Stimulated activated CD4-positive, alpha-beta T cell treated with anti-CD3 and anti-CD28 coated beads, Interleukin-4, amount 100 ng/mL, for 1 hour (primary cell): ENCODE measurements at places on chromosomes 5 and 9.
A peak's percentile ranks its signal among the peaks of the same experiment; 100 is the strongest.

DNA sequence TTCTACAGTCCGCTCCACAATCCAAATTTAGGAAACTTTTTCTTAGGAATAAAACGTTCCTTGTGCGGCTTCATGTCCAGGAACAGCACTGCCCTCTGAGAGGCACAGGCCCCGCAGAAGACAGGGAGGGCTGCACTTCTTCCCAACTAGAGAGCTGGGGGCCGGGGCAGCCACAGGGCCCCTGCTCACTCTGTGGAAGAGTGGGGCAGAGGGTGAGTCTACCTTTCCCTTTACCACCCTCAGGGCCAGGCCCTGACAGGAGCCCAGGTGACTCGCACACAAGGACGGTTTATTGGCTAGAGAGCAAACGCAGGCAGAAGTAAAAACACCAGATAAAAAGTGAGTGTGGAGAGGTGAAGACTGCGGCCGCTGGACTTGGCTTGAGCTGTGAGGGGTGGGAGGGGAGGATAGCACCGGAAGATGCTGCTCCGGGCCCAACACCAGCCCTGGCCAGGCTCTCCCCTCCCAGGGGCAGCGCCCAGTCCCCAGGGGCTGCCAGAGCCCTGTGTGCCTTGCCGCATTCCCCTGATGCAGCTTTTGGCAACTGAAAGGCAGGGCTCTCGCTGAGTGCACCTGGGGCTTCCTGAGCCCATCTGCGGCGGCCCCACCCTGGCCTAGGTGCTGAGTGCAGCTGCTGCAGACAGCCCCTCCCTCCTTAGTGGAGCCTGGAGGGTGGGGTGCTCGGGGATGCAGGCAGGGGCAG lies 20.2 kb downstream of the SH3GLB2 start:
- DNase-seq, result no peak

GRCh38 chr5:82777106-82777505 lies 300.1 kb downstream of the TMEM167A start:
- DNase-seq, result no peak

GRCh38 chr5:84403773-84404172 lies 19.1 kb upstream of the EDIL3 start:
- no peak for DNase-seq

GRCh38 chr5:177982072-177982727 lies 13.8 kb downstream of the PROP1 start:
- DNase-seq, result peak; percentile 22

DNA sequence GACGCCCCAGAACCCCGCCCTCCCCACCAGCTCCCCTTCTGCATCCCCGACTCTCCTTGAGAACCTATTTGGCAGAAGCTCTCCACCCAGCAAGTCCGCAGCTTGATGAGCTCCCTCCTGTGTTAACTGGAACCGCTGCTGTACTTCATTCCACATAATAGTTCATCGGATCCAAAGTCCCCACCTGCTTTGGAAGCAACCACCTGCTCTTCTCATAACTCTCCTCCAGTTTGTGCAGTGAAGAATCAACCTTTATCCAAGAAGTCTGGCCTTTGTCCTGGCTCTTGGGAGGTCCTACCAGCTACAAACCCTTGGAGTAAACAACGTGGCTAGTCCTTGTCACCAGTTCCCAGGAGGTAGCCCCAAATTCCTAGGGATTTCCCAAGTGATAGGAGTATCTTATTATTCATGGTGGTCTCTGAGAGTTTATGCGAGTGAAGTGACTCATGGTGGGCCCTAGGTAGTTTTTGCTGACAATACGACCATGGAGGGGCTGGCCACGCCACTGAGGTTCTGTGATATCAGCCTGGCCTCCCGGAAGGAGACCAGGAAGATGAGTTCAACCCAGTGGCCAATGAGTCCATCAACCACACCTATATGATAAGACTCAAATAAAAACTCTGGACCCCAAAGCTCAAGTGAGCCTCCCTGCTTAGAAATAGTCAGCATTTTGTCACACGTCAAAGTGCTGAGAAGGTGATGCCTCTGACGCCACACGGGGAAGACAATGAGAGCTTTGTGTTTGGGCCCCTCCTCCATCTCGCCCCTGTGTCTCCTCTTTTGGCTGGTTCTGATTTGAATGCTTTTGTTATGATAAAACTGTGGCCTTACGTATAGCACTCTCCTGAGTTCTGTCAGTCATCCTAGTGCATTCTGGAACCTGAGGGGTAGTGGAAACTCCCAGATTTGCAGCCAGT lies 3.6 kb upstream of the IL4 start:
- DNase-seq, result no peak

GRCh38 chr5:181246276-181247049 lies 2.8 kb upstream of the RACK1 start:
- peak; percentile 73 for DNase-seq

GRCh38 chr5:142763701-142764100 lies 6.5 kb upstream of the ARHGAP26 start:
- no peak for DNase-seq

DNA sequence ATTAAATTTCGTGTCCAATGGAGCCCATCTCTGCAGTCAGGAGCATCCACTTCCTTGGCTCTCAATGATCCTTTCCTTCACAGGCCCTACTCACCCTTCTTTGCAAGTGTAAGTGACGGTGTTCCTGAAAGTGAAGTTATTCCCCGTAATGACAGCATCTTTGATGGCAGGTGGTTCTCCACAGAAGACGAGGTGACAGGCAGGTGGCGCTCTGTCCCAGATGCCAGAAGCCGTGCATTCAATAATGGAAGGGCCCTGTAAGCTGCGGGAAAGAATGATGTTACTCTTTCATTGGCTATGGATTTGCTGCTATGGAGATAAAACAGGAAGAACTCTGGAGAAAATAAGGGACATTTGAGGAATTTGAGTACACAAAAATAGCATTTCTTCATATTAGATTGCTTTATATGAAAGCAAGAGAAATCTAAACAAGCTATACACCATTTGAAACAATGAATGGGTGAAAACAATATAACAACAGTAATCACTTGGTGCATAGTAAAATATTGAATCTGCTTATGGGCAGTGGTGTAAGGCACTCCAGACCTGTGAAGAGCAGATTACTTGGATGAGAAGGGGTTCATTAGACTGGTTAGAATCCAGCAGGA lies 89.9 kb upstream of the TXNDC8 start:
- peak; percentile 18 for DNase-seq

GRCh38 chr9:72478966-72479365 lies 42.4 kb upstream of the TMC1 start:
- DNase-seq, result no peak

GRCh38 chr9:76502746-76503145 lies 43.8 kb downstream of the GCNT1 start:
- no peak for DNase-seq

DNA sequence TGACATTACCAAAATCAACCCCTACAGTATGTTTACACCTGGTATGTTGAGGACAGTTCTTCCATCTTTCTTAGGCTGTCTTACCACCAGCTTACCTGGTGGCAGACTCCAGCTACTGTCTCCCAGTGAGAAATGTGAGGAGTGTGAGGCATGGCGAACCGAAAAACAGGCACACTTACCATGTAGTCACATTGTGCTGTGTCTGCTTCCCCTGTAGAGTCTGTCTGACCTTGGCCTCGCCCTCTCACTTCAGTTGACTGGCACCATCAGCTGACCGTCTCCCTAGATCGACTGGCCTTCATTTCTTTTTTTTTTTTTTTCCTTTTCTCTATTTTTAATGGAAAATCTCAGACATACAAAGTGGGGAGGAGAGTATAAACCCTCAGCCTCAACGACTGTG lies 4.9 kb downstream of the ACO1 start:
- DNase-seq, result no peak

GRCh38 chr9:70406434-70406862 lies 8.0 kb downstream of the KLF9 start:
- peak; percentile 21 for DNase-seq

GRCh38 chr5:114430532-114430931 lies 68.7 kb downstream of the KCNN2 start:
- DNase-seq, result no peak

DNA sequence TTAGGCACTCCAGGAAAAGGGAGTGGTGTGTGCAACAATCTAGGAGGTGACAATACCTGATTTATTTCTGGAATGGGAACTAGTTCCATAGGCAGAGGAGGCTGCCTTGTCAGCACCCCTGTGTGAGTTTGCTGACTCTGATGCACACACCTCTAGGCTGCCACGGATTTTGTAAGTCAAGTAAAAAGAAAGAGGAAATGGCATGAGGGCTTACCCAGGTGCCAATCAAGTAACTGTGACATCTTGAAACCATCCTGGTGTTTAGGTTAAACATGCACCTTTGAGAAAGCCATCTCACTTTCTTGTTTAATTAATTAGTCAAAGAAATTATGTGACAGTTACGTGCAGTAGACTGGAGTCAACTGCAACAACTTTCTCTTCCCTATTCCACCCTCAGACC lies 32.3 kb upstream of the FAM81B start:
- no peak for DNase-seq

DNA sequence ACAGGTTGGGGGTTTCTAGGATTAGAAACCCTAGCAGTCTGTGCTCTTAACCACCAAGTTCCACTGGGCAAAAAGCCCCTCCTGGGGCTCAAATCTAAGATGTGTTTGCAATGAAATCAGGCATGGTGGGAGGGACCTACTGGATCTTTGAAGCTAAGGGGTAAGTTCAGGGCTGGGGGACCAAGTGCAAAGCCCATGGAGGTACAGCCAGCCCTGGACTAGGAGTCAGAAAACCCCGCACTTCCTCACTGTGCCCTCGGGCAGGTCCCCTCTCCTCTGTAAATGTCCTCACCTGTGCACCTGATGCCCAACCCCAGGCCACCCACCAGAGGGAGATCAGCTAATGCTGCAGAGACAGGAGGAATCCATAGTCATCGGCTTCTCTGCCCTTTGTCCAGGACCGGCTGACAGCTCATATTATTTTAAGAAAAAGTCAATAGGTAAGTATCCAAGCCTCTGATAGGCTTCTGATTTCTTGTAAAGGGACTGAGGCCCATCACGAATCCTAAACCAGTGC lies 138.3 kb downstream of the PAX5 start:
- DNase-seq, result no peak

GRCh38 chr9:135741276-135742219 lies 39.6 kb downstream of the KCNT1 start:
- no peak for DNase-seq

GRCh38 chr9:16442622-16443021 lies 427.8 kb downstream of the BNC2 start:
- no peak for DNase-seq

GRCh38 chr5:121993191-121993590 lies 31.4 kb downstream of the SRFBP1 start:
- DNase-seq, result no peak

DNA sequence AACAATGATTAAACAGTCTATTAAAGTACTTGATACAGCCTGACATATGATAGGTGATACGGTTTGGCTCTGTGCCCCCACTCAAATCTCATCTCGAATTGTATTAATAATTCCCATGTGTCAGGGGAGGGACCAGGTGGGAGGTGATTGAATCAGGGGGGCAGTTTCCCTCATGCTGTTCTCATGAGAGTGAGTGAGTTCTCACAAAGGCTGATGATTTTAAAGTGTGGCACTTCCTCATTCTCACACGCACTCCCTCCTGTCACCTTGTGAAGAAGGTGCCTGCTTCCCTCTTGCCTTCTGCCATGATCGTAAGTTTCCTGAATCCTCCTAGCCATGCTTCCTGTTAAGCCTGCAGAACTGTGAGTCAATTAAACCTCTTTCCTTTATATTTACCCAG lies 40.1 kb upstream of the TARS1 start:
- no peak for DNase-seq

DNA sequence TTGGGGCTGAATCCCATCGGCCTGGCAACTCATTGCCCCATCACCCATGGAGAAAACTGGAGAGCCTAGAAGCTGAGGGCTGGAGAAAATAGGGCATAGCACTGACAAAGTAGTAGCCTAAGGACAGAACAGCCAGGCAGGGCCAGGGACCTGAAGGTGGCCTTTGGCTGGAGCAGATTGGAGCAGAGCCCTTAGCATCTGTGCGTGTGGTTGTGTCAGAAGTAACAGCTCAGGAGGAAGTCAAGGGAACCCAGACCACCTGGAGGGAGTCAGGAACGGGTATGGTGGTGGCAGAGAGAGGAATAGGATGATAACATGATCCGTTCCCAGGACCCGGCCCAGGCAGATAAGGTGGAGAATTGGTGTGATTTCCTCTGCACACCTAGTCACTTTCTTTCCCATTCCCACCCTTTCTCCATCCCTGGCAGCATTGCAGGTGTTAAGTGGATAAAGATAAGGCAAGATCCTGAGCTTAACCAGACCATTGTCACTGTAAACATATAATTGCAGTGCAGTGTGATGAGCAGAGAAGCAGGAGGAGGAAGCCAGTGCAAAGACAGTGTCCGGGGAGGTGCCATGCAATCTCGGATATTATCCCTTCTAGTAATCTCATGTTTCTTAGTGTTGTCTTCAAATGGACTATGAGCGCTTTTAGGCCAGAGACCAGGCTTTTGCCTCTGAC lies 67.0 kb downstream of the NDFIP1 start:
- DNase-seq, result no peak

GRCh38 chr5:53613061-53613460 lies 52.6 kb downstream of the NDUFS4 start:
- DNase-seq, result no peak
